ENCODE measurements at places on chromosomes 5 and 9.

GRCh38 chr9:70639853-70640814 lies 225.7 kb upstream of the KLF9 start:
- DNase-seq, result peak; percentile 85

DNA sequence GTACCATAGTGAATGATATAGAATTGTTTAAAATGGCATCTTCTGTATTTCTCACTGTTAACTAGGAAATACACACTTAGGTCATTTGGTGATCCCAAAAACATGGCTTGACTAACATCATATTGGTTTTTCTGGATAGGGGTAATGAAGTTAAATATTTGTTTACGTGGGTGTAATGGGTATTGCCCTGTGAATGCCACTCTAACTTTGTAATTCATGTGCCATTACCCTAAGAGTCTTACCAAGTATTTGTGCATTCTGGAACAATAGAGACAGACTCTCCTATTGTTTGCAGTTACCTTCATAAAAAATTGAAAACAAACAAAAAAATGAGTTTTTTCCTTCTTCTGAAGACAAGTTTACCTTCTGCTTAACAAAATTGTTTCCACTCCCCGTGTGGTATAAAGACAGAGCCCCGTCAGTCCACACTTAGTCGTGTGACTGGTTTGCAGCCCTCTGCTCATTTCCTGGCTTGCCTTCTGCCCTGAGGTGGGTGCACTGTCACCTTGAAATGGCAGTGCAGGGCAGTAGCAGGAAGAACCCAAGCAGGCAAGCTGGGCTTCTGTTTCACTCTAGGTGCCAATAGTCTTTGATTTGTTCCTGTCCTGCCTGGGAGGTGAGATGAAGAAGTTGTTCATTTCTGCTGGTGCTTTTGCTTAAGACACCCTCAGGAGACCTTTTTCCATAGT lies 9.6 kb upstream of the CATSPER3 start:
- DNase-seq, result no peak

DNA sequence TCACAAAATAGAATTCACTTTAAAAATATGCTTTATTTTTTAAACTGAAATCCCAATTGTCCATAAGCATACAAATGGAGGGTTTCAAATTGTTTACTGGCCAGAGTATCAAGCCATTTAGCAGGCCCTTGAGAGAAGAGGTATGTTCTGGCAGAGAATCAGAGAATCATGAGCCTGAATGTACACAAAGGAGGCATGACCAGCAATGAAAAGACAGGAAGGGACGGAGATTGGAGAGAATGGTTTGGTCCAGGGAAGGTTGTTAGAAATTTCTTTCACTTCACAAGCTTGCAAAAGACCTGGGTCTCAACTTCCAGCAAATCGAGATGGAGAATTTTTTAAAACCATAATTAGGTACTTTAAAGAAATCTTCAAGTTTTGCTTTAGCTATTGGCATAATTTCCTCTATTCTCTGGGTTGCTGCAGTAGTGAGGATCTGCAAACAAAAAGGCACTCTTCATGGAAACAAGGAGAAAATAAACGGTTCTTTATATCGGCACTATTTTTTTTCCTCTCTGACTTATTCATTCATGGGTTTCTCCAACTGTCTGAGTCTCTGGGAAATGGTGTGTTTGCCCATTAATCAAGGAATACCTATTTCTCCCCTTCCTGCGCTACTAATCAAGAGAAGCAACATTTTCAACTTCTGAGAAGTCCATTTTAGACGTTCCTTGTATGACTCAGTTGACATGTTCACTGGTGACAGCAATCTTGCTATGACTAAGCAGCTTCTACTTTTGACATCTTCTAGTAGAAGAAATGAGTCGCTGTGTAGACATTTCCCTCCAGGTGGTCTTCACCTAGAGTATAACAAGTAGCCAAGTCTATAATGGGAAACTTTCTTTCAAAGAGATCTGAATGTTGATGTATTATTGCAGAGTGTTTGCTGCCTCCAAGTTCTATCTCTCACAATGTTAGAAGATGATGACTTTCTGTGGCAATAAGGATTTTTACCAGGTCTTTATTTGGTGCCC lies 23.1 kb upstream of the ERCC6L2 start:
- DNase-seq, result peak; percentile 48

DNA sequence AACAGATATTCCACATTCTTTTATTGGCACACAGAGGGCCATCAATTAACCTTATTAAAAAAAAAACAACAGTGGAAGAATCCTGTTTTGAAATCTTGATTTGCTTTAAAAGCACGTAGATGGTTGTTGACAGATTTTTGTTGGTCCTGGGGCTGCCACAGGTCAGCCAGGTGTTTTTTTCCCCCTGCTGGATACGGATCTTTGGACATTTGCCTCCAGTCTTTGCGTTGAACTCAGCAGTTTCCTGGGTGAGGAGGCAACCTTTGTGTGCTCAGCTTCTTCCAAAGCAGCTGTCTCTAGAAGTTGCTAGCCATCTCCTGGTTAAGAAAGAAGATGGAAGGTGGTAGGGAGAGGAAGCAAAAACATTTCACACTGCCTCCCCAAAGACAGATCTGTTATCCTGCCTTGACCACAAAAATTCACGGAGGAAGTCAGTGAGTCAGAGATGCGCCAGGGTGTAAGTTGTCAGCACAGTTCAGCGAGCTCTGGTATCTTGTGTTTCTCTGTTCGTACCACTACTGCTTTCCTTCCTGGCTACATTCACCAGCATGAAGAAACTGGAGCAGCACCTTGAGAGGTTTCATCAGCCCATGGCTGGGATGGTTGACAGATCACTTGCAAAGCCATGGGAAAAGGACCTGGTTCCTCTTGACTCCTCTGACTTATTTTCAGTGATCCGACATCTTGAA lies 207.3 kb downstream of the ARHGAP26 start:
- peak; percentile 43 for DNase-seq

GRCh38 chr5:28517691-28518090 lies 1479.3 kb upstream of the CDH9 start:
- DNase-seq, result no peak

GRCh38 chr5:119083679-119084078 lies 12.8 kb downstream of the DMXL1 start:
- DNase-seq, result no peak

- DNase-seq, result no peak
Observed at GRCh38 chr9:132694144-132694543, 23.9 kb downstream of the GTF3C4 start.

DNA sequence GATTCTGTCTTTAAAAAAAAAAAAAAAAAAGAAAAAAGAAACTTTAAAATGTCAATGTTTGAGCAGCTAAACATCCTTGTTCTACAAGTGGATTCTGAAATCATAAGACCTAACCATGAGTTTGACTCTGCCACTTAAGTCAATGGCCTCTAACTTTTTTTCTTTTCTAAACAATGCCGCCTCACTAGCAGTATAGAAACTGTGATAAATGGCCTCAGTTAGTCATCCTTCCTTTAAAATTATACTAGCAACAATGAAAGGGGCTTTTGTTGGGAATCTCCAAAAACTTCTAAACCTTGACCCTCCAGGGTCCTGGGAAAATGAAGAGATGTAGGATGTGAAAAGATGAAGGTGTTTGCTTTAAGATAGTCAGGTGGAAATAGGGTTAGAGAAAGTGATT lies 71.1 kb downstream of the FBXL7 start:
- no peak for DNase-seq

- no peak for DNase-seq
Observed at GRCh38 chr9:17083258-17083657, 51.6 kb upstream of the CNTLN start.

DNA sequence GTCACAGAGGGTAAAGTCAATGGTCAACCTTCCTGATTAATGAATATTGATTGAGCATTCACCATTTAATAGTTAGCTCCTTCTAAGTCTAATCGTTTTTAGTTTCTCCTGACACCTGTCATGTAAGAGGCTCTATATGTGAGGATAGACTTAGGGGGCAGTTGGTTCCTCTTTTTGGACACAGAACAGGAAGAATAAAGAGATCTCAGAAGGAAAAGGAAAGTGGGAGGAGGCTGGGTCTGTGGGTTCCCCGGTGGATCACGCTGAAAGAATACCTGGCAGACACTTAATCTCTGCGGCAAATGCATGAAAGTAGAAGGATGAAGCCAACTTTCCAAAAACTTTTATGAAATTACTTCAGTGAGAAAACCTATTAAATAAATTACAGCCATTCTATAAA lies 98.4 kb downstream of the PDE4D start:
- no peak for DNase-seq

DNA sequence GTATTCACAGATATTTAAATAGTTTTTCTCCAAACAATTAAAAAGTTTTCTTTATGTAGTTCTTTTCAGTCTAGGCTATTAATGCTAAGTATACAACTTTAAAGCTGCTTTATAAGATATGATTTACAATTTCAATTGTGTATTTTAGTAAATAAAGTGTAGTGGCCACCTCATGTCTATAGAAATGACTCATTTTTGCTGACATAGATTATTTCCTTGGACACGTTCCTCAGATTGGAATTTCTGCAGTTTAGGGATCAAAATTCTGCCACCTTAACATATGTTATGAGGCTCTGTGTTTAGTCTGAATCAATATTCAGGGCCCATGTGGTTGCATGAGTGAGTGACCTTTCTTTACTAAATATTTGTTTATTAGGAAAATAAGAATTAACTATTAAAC lies 750.2 kb downstream of the IRX1 start:
- no peak for DNase-seq

DNA sequence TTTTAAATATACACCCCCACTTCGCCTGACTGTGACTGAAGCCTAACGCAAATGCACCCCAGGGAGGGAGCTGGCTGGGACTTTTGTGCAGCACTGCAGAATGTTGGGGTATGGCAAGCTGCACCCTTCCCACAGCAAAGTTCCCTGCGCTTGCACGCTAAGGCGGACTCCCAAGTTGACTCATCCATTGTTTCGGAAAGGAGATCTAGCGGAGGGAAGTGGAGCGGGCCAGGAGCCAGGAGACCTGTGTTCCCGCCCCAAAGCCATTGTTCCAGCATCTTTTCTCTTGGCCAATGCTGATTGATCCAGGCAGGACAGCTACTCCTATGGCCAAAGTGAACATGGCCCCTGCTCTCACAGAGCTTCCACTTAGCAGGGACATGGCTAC lies 202.9 kb downstream of the AOPEP start:
- DNase-seq, result no peak

DNA sequence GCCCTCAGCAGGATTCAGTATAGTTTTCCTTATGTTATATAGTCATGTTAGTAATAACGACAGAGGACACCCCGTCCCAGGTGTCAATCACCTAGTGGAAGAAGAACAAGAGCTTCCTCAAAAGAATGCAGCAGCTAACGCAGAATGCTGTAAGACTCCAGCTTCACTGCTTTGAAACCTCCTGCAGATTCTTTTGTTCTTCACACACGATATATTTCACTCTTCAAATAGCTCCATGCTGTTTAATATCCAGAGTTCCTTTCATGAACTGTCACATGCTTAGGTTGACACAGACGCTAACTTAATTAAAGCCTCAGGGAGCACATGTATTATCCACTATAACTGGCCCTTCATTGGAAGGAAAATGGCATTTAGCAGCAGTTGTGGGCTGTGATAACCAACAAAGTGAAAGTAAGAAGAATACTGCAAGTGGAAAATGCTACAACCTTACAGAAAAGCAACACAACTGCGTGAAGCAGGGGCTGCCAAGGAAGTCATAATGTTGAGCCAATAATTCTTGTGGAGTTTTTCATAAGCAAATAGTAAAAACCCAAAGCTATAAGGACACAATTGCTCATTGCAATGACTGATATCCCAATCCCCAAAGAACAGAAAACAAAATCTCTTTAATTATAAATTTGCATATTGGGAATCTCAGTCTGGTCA lies 387.5 kb downstream of the PLK2 start:
- peak; percentile 80 for DNase-seq

DNA sequence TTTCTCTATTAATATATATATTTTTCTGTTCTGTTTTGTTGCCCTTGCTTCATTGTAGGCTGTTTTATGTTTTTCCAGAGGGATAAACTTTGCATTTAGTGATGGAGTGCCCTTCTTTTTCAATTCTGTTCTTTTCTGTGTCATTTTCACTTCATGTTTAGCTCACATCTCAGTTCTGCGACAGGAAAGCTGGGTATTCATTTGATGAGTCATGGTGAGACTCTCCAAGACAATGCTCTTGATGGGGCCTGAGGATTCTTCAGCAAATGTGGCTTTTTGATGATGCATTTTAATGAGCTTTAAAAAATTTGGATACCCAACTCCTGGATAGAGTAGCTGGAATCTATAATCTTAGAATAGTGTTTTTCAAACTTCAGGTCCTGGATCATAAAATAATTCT lies 56.5 kb upstream of the SPATA31D4 start:
- peak; percentile 45 for DNase-seq

DNA sequence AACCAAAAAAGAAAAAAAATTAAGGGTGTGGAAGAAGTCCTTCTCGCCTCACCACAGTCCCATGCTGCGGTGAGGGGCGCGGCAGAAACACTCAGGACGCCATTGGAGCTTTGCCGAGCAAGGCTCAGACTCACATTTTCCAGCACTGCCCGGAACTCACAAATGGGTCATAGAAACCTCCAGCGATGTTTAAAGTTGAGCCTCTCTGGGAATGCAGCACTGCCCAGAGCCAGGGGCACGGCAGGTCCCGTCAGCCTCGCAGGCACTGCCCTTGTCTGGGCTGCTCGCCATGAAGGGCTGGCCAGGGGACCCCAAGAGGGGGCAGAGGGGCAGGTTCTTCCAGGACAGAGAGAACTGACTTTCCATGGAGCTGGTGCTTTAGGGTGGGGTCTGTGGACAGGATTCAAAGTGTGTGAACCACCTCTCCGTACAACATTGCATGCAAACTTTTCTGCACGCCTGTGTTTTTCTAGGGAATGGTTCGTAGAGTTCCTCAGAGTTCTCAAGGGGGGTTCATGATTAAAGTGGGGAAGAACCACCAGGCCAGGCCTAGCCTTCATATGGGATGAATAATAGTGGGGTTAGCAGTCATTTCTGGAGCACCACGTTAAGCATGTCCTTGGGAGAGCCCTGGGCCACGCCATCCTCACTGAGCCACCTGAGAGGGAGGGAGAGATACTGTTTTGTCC lies 38.4 kb downstream of the PRRX2 start:
- DNase-seq, result peak; percentile 88

GRCh38 chr9:136544548-136544963 lies 1.3 kb downstream of the NOTCH1 start:
- peak; percentile 80 for DNase-seq

GRCh38 chr5:1439388-1440097 lies 5.7 kb downstream of the SLC6A3 start:
- no peak for DNase-seq

- no peak for DNase-seq
Observed at GRCh38 chr5:138594305-138595058, 19.3 kb upstream of the HSPA9 start.

- DNase-seq, result no peak
Observed at GRCh38 chr5:150516011-150516410, 8.1 kb downstream of the NDST1 start.

All from muscle of leg (tissue), 16 donors.